Body of pancreas (tissue), 4 donors: ENCODE measurements at places on chromosomes 5 and 9.
A peak's percentile ranks its signal among the peaks of the same experiment; 100 is the strongest.

DNA sequence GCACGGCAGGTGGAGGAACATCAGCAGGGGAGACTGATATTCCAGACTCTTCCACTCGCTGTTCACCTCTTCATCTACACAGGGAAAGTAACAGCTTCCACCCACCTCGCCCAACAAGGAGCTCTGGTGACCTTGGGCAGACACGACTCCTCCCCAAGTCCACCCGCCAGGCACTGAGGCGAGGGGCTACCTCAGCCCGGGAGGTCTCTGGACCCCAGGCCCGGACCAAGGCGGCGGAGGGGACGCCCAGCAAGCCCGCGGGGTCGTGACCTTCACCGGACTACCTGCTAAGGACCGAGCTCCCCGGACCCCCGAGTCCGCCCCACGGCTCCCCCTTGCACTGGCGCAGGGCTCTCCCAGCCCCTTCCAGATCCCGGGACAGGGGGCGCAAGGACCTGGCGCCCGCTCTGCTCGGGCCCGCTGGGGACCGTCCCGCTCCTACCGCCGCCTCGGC is 70.2 kb upstream of the LPCAT1 start:
- peak; percentile 14 for DNase-seq

DNA sequence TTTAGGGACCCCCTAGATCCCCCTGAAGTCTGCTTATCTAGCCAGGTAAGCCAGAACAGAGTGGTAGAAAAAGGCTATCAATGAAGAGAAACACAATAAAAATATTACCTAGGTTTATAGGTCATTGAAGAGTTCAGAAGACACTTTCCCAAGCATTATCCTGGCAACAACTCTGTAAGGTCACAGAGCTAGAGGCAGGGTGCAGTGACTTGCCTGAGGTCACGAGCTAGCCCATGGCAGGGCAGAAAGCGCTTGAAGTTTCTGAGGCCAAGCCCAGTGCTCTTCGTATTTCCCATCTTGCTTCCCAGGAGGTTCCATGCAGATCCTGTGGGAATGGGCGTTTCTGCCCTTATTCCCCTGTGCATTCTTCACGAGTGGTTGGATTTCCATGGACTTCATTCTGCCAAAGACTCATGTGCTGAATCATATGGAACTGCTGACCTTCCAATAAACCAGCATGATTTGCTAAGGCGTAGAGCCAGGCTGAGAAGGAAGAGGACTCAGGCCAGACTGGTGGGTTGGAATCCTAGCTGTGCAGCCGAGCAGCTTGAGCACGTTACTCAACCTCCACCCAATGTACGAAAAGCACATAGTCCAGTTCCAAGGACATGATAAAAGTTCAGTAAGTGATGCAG is 22.1 kb downstream of the TRMO start:
- no peak for DNase-seq

DNA sequence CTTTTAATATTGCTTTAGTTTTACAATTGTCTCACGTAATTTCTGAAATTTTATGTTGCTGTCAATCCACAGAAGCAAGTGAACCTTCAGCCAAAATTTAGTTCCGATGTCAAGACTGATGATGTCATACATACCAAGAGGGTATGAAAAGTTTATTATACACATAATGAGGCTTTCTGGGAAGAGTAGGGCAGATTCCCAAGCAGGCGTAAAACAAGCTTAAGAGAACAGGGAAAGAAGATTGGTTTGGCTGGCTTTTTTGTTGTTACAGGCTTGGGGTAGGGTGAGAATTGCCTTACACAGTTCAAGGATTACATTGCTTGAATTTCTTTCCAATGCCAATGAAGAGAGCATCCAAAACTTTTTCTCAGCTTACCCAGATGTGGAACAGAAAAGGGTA is 1962.9 kb upstream of the CDH6 start:
- DNase-seq = no peak

DNA sequence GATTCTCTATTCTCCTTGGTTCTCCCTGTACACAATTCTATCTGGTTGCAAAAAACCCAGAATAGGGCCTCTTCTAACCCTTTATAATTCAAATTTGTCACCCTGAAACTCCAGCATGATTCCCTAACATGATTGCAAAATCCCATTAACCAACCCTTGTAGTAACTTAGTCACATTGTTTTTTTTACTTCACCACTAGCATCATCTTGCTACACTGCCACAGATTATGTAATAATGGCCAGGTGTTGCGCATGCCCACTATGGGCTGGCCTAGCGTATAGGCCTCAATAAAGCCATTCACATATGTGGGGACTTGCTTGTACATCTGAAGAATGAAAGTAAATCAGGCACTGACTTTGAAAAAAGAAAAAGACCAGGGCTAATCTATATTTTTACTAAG is 25.7 kb downstream of the FAM170A start:
- no peak for DNase-seq

GRCh38 chr5:16727755-16728325 is 111.0 kb upstream of the RETREG1 start:
- peak; percentile 83 for DNase-seq

GRCh38 chr9:32606811-32607210 is 28.7 kb downstream of the TAF1L start:
- DNase-seq = no peak

DNA sequence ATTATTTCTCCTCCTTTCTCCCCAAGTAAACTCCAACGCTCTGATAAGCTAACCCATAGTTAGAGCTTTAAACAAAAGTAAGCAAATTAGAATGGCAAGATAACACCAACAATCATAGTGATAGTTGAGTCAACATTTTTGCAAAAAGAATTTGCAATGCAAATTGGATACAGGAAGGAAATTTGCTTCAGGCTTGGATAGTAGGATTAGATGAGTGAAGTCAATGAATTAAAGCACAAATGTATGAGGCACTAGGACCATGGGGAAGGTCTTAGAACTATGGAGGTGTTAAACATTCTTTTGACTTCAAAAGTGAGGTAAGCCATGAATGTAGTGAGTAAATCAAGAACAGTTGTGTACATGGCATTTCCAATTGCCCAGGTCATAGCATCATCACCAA is 289.8 kb upstream of the GRAMD2B start:
- DNase-seq = no peak

- DNase-seq = peak; percentile 13
Measured at GRCh38 chr5:4630031-4630430, 510.1 kb upstream of the ADAMTS16 start.

DNA sequence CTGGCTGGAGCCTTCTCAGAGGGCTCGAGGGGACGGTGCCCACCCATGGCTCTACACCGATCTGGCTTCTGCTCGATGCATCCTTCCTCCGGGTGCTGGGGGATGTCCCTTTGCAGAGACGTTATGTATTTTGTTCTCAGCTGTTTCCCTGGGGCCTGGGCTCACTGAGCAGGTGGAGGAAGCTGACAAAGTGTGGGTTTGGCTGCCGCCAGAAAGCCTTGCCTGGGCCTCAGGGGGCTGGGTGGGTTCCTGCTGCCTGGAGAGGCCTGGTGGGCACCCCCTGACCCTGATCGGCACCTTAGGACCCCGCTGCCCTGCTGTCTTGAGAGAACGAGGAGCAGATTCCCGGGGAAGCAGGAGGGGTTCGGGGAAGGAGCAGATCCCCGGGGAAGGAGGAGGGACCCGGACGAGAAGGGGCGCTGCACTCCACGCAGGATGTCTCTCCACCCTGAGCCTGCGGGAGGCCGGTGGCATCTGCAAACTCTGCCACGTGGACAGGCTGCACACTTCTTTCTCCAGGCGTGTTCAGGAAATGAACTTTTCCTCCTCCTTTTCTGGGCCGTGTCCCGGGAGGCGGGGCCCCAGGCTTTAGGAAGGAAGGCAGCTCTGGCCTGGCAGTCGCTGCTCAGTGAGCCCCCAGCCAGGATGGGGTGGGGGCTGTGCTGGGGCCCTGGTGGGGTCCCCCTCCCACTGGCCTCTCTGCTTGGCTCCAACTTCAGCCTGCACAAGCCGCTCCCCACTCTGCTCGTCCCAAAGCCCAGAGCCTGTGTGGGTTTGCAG is 148.9 kb downstream of the RXRA start:
- peak; percentile 39 for DNase-seq

GRCh38 chr9:93702261-93702660 is 125.9 kb downstream of the PHF2 start:
- DNase-seq = no peak

- no peak for DNase-seq
Measured at GRCh38 chr5:135422419-135422818, 23.4 kb upstream of the MACROH2A1 start.

DNA sequence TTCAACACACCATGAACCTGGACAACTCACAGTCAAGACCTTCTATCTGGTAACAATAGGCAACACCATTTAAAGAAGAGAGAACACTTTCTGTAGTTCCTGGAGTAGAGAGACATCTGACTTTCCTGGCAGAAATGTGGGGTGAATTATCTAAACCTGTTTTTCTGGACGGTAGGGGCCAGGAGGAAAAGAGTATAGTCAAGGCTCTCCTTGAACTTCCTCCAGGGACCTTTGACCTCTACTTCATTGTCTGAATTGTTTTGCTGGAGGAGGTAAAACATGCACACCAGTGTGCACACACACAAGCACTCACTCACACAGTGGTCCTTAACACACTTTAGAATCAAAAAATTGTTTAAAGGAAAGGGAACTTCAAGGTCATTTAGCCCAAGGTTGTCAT is 13.2 kb downstream of the S100Z start:
- DNase-seq = no peak

- peak; percentile 62 for DNase-seq
Measured at GRCh38 chr5:142013734-142014521, 1.1 kb upstream of the GNPDA1 start.

DNA sequence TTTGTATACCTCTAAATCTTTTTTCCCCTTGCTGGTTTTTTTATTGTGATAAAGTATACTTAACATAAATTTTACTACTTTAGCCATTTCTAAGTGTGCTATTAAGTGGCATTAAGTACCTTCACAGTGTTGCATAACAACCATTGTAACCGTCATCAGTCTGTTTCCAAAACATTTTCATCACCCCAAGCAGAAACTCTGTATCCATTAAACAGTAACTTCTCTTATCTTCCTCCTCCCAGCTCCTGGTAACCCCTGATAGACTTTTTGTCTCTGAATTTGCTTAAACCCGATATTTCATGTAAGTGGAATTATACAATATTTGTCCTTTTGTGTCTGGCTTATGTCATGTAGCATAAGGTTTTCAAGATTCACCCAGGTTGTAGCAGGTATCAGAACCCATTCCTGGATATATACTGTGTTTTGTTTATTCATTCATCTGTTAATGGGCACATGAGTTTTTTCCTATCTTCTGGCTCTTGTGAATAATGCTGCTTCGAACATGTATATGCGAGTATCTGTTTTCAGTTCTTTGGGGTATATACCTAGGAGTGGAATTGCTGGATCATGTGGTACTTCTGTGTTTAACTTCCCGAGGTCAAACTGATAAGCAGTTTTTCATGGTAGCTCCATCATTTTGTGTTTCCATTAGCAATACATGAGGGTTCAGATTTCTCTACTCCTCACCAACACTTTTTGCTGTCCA is 66.4 kb downstream of the EHMT1 start:
- no peak for DNase-seq

- no peak for DNase-seq
Measured at GRCh38 chr5:57181154-57181553, 7.3 kb downstream of the GPBP1 start.

DNA sequence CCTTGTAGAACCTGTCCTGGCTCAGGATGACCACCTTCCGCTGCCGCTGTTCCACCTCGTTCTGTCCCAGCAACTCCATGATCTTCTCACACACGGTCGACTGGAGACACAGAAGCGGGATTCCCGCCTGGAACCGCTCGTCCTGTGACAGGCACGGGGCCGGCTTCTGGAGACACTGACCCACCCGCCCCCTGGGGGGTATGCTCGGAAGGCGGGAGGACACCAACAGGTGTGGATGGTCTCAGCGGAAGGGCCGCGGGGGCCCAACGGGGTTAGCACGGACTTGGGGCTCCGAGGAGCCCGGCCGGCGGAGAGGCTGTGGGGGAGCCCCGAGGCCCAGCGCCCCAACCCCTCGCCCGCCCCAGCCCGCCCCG is 530 bp downstream of the UCK1 start:
- DNase-seq = peak; percentile 44

- no peak for DNase-seq
Measured at GRCh38 chr5:175418251-175418650, 25.7 kb downstream of the DRD1 start.

GRCh38 chr5:179176166-179176565 is 116.0 kb downstream of the ZNF354C start:
- no peak for DNase-seq

- DNase-seq = no peak
Measured at GRCh38 chr9:1296331-1296730, 246.2 kb downstream of the DMRT2 start.

DNA sequence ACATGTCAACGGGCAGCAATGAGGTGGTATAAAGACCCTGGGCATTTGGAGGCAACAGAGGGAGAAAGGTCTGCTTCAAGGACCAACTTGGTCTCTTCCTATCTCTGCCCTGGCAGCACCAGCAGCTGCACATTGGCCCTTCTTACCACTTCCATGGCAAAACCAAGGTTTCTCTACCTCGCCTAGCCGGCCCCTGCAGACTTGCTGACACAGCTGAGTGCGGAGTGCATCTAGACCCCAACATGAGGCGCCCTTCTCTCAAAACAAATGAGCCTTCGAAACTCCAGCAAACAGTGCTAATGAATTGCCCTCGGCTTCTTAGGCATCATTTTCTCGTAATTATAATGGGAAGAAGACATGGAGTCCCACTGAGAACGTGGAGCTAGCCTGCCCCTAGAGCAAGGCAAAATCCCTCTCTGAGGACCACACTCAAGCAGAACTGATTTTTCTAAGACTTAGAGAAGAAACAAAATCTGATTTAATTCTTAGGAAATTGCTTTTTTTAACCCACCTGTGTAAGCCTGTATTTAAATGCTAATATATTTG is 42.1 kb downstream of the KCNMB1 start:
- DNase-seq = no peak
